ENCODE measurements at places on chromosomes 5 and 9.
A peak's percentile ranks its signal among the peaks of the same experiment; 100 is the strongest.

DNA sequence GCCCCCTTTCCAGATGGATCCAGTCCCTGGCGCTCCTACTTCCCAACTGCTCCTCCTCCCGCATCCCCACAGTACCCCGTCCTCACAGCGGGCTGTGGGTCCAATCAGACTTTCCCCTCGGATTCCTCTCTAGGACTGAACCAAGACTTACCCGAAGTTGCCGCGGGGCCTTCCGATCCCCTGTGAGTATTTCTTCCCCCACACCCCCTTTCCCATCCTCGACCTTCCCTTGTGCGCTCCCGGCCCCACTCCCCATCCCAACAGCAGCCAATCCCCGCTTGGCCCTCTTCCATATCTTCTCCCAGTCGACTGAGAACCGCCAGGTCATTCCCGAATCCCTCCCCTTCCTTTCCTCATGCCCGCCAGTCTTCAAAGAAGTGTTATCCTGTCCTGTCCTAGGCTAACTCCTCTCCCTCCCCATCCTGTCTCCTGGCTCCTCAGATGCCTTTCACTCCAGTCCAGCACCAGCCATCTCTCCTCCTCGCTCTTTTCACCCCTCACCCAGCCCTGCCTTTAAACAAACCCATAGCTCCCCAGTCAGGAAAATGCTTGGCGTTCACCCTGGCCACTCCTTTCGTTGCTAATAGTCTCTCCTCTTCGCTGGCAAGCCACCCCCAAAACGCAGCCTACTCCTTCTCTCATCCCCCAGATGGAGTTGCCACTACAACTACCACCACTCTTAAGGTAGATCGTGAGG lies 646 bp downstream of the SWI5 start:
- DNase-seq = no peak

DNA sequence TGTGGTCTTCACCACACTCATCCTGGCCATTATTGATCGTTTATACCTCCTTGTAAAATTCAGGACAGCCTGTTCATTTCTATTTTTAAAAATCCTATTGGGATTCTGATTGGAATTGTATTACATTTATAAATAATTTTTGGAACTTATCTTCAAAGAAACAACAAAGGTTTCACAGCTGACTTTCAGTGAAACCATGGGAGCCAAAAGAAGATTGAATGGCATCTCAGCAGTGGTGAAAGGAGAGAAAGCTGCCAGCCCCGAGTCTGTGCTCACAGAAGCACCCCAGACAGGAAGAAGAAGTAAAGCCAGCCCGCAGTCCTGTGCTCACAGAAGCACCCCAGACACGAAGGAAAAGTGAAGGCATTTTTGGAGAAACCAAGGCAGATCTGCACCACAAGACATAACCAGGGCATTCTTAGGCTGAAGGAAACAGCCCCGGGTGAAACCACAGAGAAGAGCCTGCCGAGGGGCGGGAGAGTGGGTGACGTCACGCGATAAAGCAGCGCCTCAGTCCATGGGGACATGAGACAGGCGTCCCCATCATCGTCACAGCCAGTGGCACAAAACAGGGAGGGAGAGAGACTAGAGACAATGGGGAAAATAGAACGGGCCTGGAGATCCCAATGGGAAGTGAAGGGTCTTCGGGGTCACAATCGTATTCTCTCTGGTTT lies 42.5 kb upstream of the SLC9A3 start:
- no peak for DNase-seq

- no peak for DNase-seq
Measured at GRCh38 chr5:109654455-109654854, 35.3 kb upstream of the MAN2A1 start.

GRCh38 chr5:126718236-126718868 lies 58.6 kb upstream of the LMNB1 start:
- DNase-seq = no peak

- no peak for DNase-seq
Measured at GRCh38 chr5:7638456-7638855, 212.5 kb downstream of the CFAP90 start.

GRCh38 chr5:41347569-41347968 lies 134.2 kb upstream of the C6 start:
- DNase-seq = no peak

- DNase-seq = no peak
Measured at GRCh38 chr5:137186759-137187461, 312.2 kb downstream of the SPOCK1 start.

DNA sequence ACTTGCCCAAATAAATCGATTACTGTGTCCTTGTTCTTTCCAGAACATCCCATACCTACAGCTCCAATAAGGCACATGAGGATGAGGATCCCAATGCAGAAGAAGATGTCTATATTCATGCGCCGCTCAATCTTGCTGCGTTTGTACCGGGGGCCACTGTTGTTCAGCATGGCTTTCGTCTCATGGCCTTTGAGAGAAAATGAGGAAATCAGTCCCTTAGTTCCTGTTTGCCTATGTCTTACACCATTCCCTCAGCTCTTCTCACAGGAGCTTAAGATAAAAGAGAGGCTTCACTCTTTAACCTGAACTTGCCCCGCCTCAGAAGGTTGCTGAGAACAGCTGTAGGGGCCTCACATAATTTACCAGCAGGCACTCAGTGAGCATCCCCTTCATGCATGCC lies 211.6 kb downstream of the ATP10B start:
- DNase-seq = no peak

DNA sequence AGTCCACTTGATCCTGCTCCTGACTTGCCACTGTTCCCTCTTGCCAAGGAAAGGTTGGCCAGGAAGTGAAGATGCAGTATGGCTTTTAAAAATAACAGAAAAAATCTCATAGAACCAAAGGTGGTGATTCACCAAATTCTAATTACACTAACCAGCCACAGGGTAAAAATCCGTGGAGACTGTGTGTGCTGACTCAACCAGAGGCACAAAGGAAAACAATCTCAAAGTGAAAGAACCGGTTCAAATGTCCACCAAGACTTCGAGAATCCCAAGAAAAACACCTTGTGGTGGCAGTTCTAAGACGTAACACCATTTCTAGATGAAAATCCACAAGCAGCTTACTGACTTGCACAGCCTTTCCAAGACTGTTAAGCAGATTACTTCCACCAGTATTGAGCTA lies 279.1 kb downstream of the TLE1 start:
- DNase-seq = no peak

DNA sequence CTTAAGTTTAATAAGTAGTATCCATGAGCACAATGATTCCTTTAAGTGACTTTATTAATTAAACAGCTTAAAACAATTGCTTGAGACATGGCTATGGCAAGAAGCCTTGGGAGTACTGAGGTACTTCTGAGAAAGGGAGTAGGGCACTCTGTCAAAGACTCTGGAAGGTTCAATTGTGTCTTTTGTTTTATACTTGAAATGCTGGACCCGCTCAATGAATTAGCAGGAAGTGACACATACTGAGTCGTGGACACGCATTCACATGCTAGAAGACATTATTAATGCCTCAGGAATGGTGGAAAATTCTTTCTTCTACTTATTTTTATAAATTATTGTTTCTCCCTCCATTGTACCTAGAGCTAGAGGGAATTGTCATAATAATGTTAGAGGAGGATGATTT lies 347.3 kb upstream of the ZNF608 start:
- DNase-seq = no peak

- peak; percentile 97 for DNase-seq
Measured at GRCh38 chr5:150412319-150413175, at the start of gene CD74. TSS of gene CD74 (minus strand) at chr5:150412910. CDS start at chr5:150412749, 161 bp downstream.

DNA sequence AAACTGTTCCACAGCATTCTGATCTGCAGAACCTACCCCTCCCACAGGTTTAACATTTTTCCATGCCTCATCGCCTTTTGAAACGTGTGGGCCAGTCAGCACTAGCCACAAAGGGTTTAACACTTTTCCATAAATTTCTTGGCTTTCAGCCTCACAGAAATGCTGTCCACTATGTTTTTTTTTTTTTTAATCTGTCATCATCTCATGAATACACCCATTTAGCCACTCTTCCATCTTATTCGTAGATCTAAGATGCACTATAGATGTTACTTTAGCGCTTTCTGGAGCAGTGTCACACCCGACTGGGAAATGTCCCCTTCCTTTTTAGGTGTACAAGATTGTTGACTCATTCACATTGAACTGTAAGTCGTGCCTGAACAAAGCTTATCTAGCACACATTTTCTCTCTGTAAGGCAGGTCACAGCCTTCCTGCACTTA lies 62.3 kb downstream of the GCNT1 start:
- DNase-seq = no peak

DNA sequence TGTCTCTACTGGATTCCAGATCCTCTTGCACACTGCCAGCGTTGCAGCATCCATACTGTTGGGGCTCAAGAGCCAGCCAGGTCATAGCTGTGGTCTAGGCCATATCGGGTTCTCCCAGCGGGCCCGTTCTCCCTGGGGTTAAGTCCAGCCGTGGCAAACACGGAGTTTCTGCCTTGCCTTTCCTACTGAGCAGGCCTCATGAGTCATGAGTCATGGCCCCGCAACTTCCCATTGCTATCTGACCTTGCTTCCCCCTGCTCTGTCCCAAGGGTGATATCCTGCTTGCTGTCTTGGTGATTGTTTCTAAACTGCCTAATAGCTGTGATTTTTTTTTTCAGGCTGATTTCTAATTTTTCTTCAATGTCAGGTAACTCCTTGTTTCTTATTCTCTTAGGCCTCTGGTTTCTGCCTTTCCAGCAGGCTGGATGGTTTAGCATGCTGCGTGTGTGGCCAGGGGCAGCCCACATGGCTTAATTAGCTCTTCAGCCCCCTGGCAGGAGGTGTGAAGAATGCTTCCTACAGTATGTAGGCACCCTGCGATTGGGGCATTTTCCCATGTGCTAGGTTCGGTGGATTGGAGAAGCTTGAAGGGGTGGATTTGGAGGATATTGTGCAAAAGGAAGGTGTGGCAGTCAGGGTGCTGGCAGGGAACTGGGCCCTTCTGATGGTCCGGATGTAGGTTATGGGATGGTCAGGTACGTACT lies 18.7 kb downstream of the DAPK1 start:
- no peak for DNase-seq

GRCh38 chr5:154278186-154278585 lies 87.7 kb downstream of the GALNT10 start:
- no peak for DNase-seq

GRCh38 chr5:124746916-124747790 lies 714 bp upstream of the ZNF608 start:
- DNase-seq = no peak

GRCh38 chr9:100030548-100030947 lies 68.3 kb downstream of the ERP44 start:
- no peak for DNase-seq

DNA sequence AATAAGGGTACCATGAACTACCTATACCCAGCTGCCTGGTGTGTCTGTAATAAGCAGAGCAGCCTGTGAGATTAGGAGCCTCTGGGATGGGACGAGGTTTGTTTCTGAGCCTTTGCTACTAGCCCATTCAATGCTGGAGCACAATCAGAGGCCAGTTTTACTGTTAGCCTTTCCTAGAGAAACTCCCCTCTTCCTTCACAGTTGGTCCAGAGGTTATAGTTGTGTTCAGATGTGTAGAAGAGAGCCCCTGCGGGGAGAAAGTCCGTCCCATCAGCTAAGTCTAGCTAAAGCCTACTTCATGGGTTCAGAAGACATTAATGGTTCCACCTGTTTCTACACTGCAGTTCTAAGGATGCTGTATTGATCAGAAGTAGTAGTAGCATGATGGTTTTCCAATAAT lies 16.8 kb downstream of the NUP214 start:
- DNase-seq = no peak

GRCh38 chr5:35826554-35826953 lies 30.1 kb upstream of the IL7R start:
- DNase-seq = no peak

GRCh38 chr5:127589309-127590030 lies 59.4 kb upstream of the CTXN3 start:
- DNase-seq = no peak

GRCh38 chr5:154367101-154367500 lies 78.7 kb upstream of the SAP30L start:
- DNase-seq = no peak

DNA sequence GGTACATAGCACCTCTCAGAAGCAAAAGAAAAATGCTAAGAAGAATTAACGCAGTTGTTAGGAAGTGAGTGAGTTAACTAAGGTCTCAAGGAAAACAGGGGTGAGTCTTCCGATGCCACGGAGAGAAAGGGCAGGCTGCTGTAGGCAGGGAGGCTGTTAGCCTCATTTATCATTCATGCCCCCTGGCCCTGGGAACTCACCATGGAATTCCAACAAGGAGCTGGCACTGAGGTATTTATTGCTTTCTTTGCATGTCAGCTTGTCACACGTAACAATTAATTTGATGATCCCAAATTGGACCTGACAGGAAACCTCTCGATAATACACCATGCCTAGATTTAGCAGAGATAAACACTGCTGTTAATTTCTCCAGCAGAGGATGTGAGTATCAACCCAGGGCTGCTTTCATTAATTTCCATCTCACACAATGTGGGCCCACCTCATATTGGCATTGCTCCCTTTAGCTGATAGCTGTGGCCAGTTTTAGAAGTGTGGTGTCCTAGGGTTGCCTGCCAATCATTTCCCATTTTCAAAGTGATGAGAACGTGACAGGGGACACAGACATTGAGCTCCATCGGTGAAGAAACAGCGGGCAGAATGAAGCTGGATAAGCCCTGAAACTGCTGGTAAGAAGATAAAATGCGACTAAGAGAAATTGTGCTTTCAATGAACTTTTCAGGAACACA lies 45.3 kb downstream of the DAP start:
- DNase-seq = no peak

DNA sequence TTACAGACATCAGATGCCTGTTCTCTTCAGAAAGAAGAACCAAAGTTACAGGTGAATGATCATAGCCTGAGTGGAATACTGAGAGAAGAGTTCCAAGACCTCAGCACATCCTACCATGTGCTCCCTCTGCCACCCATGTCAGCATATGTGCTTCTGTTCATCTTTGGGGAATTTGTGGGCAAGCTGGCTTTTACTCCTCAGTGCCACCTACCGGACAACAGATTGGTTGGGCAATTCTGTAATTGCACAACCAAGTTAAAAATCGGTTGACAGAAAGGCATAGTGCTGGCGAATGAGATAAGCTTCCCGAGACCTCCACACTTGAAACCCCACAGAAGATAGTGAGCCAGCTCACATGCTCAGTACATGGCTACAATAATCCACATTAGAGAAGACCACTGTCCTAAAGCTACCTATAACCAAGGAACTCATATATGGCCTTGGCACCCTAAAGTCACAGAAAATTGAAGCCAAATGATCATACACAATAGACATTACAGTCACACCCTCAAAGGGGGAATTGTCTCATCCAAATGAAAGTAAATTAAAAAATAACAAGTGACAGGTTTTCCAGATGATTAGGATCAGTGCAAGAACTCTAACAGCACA lies 1238.0 kb upstream of the NUDT12 start:
- DNase-seq = no peak

- DNase-seq = no peak
Measured at GRCh38 chr9:1014640-1015039, 35.5 kb upstream of the DMRT2 start.

GRCh38 chr9:4558371-4558998 lies 68.2 kb downstream of the SLC1A1 start:
- DNase-seq = no peak

DNA sequence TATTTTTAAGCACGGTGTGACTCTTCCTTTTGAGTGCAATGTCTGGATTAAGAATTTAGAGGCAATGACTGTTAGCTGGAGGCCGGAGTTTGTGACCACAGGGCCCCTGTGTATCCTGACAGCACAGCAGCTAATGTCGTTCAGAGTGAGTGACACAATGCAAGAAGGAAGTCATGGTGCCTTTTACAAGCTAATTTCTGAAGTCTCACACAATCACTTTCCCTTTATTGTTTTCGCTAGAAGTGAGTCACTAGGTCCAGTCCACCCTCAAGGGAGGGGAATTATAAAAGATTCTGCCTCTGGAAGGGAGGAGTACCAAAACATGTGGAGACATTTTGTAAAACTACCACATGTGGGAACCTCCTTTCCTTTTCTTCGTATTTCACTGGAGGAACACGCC lies 185.5 kb upstream of the FGF10 start:
- DNase-seq = no peak
